ENCODE measurements at places on chromosomes 6 and 20.

- DNase-seq, result no peak
Measured at GRCh38 chr6:10073341-10073740, 341.5 kb downstream of the TFAP2A start.

DNA sequence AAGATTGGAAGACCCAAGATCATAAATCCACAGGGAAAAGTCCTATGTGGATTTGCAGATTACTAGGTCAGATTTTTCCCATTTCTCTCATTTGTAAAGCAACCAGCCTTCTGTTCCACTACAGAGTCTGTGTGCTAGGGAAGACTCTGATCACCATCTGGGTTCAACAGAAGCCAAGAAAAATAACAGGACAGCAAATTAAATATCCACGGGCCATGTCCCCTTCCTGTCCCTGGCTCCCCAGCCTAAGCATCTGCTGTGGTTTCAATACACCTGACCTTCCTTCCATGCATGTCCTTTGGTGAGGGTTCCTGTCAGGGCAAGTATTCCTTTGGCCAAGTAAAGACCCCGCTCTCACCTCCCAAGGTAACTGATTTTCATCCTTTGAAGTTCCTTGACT lies 558.8 kb downstream of the KIF16B start:
- no peak for DNase-seq

GRCh38 chr6:15912505-15913400 lies 216.1 kb upstream of the MYLIP start:
- no peak for DNase-seq

DNA sequence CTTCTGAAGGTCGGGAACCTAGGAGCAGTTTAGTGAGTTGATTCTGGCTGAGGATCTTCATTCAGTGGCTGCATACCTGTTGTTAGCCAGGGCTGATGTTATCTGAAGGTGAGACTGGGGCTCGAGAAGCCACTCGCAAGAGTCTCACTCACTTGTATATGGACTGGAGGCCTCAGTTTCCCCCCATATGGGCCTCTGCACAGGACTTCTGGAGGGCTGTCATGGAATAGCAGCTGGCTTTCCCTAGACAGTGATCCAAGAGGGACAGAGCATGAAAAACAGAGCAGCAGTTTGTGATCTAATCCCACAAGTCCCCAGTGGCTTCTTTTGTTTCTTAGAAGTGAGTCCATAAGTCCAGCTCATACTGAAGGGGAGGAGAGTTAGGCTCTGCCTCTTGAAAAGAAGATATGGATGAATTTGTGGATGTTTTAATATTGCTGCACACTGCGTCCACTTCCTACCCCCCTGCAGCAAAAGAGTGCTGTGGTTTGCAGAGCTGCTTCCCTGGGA lies 623.4 kb downstream of the CDH26 start:
- DNase-seq, result no peak

DNA sequence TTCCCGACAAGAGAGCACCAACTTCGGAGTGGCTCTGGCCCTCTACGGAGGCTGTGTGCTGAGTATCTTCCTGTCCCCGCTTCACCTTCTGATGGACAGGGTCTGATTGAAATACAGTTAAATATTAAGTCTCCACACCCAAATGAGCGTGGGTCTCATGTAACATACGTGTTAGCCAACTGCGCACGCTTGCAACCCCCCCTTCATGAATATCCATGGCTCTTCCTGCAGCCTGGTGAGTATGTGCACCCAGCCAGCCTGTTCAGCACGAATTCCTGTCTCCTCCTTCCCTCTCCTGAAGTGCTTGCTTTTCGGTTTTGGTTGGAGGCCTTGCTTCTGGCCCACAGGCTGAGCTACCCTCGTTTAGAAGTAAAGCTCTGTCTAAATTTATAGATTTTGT lies 102.9 kb upstream of the FRMD1 start:
- no peak for DNase-seq

DNA sequence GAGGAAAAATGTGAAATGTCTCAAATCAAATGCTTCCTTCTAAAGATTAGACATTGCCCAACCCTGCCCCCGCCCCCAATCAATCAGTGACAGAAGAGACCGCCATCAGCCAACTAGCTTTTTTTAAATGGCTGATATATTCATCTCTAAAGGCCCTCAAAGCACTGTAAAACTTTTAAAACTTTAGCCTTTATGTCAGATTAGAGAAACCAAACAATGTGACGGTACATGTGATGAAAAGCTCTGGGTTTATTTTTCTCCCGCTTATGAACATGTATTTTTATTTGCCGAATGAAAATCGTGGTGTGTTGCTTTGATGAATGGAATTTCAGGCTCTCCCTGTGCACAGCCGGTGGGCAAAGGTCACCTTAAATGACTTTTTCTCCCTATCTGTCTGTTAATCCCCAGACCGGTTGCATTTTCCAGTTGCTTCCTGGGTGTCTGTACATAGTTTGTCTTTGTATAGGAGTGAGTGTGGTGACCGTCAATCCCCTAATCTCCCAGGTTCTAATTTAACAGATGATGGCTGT lies 38.5 kb downstream of the TBC1D7 start:
- DNase-seq, result no peak

DNA sequence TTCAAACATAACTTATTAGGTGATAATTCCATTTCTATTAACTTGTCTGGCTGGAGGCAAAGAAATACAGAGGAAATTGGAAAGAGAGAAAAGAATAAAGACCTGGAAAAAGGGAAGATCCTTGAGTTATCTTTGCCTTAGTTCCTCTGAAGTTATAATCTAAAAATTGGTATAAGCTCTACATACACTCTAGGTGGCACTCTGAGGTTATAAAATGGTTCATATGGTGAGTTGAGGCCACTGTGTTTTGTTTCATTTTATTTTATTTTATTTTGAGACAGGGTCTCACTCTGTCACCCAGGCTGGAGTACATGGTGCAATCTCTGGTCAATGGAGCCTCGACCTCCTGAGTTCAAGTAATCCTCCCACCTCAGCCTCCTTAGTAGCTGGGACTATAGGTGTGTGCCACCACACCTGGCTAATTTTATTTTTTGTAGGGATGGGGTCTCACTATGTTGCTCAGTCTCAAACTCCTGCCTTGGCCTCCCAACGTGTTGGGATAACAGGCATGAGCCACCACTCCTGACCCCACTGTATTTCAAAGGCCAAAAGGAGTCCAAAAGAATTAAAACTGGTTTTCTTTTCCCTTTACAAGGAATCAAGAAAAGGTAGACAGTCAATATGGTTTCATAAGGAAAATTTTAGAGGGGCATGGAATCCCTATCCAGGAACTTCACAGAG lies 19.4 kb downstream of the GPX6 start:
- DNase-seq, result no peak
